ENCODE measurements at places on chromosomes 1 and 21.

- peak; percentile 49 for DNase-seq
Measured at GRCh38 chr1:15994590-15995351, 9.3 kb upstream of the SRARP start.

DNA sequence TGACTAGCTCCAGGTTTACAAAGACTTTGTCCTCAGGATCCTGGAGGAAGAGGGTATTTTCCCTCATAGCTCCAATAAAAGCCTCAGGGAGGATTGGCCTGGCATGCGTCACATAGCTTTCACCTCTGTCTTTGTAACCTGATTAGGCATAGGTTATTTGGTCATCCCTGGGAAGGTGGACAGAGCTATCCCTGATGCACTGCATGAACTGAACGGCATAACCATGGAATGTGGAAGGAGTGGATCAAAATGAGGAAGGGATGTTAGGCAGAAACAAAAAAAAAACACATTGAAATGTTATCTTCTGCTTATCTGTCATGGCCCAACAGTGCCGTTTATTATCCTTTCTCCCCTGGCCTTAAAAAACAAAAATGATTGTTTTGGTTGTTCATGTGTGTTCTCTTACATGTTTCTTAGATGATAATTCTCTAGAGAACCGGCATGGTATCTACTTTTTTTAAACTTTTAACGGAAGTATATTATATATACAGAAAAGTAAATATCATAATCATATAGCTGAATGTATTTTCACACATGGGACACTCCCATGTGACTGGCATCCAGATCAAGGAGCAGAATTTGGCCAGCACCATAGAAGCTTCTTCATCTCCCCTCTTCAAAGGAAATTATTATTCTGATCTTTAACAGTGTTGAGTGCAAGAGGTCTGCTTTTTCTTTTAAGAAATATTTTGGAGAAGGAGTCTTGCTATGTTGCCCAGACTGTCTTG, 85.3 kb downstream of the RPS6KC1 start:
- no peak for DNase-seq

- no peak for DNase-seq
Measured at GRCh38 chr1:230140221-230141020, 73.4 kb downstream of the GALNT2 start.

DNA sequence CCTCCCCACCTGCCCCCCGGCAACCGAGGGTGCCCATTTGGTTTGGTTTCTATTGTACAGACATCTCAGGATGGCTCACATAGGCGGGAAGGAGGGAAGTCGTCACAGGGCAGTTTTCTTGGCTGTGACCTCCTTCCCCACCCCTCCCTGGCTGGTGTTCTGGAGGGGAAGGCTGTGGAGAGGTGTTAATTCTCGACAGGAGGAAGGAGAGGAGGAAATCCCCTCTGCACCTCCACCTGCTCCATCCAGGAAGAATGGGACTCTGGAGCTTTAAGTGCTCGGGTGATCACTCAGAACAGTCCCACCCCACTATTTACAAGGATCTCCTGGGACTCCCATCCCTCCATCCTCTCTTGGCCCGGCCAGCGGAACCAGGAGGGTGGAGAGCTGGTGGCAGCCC, 7.6 kb downstream of the MEX3A start:
- no peak for DNase-seq

DNA sequence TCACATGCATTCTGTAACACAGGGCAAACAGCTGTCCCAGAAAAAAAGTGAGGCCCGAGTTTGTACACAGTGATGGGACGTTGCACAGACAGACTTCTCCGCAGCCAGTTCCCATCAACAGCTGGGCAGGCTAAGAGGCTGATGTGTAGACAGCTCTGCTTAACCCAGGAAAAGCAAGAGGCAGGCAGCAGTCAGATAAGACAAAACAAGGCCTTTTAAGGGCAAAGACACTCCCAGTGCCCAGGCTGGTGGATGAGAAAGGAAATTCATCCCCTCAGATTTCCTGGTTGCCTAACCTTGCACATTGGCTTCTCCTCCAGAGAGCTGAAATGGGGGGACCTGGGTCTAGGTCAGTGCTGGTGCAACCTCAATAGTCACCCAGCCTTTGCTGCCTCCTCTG, 17.2 kb upstream of the PHLDA3 start:
- DNase-seq: no peak

- peak; percentile 88 for DNase-seq
Measured at GRCh38 chr1:33430692-33431593, at the start of gene PHC2. Gene PHC2, minus strand, starts transcription at chr1:33431095. Its CDS starts 55,556 bp downstream, at chr1:33375539.

DNA sequence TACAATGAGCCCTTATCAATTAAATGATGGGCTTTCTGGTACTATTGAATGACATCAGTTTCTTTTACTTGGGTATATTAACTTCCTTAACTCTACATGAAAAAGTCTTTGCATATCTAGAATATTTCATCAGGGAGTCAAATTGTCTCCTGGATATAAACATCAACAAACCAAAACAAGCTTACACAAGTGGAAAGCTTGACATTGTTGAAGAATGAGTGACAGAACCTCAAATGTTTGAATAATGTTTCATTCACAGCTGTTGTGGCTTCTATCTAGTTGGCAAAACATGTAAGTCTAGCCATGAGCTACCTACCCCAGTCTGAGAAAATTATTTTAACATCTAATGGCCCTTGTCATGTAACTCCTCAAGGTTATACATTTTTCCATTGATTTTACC, 604.8 kb upstream of the ADAMTS5 start:
- no peak for DNase-seq

DNA sequence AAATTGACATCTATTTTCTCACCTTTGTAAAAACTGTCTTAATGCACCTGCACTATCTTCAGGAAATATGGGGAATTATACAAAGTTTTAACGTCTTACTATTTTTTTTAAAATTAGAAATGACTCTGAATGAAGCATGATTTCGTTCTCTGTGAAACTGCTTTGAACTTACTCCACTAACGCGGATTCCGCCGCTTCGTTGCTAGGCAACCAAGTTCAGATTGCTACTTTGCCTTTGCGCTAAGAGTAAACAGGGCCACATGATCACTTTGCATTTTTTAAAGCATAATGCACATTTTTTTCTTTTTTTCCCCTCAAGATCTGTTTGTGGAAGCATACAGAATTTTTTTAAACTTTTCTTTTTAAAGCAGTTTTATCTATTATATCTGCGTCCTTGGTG, 690.5 kb downstream of the BRINP3 start:
- peak; percentile 7 for DNase-seq

DNA sequence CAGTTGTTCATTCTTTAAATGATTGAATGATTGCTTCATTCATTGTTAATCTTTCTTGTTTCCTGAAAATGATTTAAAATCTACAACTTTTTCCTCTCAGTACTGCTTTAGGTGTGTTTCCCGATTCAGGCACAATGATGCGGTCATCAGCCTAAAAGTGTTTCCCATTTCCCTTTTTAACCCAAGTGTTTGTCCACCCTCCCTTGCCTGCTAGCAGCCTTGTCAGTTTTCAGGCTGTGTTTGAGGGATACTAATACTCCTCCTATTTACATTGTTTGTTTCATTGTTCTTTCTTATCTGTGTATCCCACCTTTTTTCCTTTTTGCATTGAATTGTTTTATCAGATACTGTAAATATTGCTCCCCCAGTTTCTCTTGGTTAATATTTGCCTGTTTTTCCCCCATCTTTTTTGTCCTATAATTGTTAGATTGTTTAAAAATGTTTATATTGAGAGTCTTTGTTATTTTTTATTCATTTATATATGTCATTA, 131.1 kb downstream of the KIAA0319L start:
- no peak for DNase-seq

- no peak for DNase-seq
Measured at GRCh38 chr1:3236955-3237354, 168.0 kb downstream of the PRDM16 start.

- DNase-seq: peak; percentile 74
Measured at GRCh38 chr1:85576266-85576641, 4.3 kb upstream of the CCN1 start.

- DNase-seq: peak; percentile 82
Measured at GRCh38 chr1:52633291-52633754, 355 bp downstream of the SHISAL2A start.

DNA sequence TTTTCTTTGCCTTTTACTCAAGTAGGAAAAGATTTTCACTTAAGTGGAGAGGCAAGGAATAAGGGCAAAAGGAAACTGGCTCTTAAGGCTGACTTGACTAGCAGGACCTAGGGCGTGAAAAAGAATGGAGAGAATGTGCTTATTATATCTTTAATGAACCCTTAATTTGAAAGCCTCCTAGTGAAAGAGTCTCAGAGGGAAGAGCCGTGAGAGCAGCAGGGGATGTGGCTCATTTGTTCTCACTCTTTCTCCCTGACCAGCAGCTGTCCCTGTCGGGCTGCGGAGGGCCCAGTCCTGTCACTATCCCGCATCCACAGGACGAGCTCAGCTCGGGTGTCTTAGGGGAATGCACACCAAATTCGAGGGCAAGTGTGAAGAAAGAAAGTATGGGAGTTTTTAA, 180.1 kb downstream of the EDEM3 start:
- DNase-seq: peak; percentile 68

GRCh38 chr1:26831546-26832248, 5.2 kb downstream of the ZDHHC18 start:
- no peak for DNase-seq

DNA sequence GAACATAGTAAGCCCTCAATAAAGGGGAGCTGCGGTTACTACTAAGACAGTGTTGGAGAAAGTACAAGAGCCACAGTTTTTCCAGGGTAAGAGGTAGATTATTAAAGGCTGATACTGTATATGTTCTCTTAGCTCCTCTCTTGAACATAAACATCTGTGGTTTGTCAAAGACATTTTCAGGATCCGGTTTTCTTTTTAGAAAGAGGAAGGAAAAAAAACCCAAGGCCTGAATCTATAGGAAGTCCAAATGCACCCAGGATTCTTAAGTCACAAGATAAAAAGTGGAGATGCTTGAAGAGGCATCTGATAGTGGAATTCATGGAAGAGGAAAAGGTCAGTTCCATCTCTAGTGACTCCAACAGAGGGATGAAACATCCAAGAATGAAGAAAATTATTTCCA, 24.6 kb upstream of the SLC45A3 start:
- DNase-seq: no peak

DNA sequence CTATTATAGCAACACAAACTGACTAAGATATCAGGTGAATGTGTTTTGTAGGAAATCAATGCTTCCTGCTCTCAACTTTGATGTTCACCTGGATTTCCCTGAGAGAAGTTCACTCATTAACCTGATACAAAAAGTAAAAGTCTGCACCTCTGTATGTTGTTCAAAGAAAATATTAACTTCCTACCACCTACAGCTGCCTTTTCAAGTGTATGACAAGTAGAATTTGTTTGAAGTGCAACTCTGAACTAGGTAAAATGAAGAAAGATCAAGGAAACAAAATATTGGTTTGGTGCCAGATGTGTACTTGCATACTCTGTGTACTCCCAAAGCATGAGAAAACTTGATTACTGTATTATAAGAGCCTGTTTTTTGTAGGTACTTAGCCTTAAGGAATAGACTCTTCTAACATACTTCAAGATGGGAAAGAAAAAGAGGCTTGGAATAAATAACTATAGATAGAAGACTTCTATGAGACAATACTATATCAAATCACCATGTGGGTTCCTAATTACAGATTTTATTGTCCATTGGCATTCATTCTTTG, 193.4 kb downstream of the APP start:
- DNase-seq: no peak

DNA sequence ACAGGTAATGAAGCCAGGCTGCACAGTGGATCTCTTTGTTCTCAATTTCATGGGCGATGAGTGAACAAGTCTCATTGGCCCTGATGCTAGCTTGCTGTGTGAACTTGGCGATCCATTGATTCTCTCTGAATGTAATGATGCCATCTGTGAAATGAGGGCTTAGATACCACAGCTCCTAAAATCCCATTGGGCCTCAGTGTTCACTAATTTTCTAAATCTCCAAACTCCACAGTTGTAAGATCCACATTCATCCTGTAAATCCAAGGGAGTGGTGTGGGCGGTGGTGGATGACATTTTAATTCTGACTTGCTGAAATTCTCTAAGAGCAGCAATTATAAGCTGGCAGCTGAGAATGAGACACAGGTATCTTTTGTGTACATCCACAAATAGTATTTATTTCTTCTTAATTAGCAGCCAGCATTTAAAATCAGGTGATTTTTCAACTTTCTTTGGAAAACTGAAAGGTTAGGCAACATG, 9.6 kb upstream of the ACTL8 start:
- no peak for DNase-seq
